ENCODE measurements at places on chromosomes 11 and 22.
A peak's percentile ranks its signal among the peaks of the same experiment; 100 is the strongest.

GRCh38 chr11:18364495-18365073 is 29.8 kb upstream of the LDHA start:
- no peak for DNase-seq

DNA sequence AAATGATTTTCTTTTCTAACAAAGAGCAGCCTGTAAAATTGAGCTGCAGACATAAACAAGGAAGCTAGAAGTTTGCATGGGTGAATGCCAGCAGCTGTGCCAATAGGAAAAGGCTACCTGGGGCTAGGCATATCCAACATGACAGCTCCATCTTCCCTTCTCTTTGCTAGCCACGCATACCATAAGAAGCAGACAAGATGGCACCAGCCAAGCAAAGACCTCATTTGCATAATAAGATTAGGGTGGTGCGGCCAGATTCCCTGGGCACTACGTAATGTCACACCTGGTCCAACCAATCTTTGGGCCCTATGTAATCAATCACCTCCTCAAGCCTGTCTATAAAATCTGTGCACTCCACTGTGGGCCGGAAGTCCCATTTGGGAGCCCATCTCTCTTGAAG is 108.3 kb downstream of the SWAP70 start:
- DNase-seq, result no peak

- DNase-seq, result no peak
Measured at GRCh38 chr11:114168691-114169090, 109.2 kb downstream of the ZBTB16 start.

- no peak for DNase-seq
Measured at GRCh38 chr11:19722702-19723101, 10.1 kb downstream of the NAV2 start.

DNA sequence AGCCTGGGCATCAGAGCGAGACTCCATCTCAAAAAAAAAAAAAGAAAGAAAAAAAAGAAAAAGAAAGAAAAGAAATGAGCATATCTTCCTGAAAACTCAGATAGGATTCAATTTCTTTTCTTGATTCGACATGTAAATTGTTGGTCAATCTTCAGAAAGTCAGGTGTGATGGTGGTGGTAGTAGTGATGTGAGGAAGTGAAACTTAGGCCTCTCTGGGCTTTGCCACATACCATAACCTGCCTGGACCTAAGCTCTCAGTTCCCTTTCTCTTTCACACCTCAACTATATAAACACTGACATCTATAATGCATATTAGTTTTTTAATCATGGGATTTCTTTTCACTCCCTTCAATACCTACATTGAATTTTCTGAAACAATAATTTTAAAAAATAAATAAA is 98.0 kb upstream of the TBCEL start:
- DNase-seq, result no peak

- DNase-seq, result no peak
Measured at GRCh38 chr11:31096191-31096805, 273.2 kb downstream of the DCDC1 start.

GRCh38 chr22:32587449-32587848 is 112.8 kb downstream of the FBXO7 start:
- DNase-seq, result no peak

DNA sequence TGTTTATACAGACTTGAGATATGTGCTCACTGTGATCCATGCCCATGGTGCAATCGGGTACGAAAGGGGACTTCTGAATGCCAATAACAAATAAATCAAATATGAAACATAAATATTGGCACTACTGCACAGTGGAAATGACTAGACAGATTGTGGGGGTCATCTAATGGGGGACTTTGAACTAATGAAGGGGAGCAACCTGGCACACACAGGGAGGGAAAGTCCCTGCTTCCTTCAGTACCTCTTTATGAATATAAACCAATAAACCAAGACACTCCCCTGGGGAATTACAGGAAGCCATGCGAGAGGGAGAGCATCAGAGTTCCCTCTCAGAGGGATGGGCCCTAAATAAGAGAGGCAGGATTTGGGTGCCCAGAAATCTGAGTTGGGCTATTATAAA is 21.1 kb downstream of the MIF start:
- DNase-seq, result no peak

DNA sequence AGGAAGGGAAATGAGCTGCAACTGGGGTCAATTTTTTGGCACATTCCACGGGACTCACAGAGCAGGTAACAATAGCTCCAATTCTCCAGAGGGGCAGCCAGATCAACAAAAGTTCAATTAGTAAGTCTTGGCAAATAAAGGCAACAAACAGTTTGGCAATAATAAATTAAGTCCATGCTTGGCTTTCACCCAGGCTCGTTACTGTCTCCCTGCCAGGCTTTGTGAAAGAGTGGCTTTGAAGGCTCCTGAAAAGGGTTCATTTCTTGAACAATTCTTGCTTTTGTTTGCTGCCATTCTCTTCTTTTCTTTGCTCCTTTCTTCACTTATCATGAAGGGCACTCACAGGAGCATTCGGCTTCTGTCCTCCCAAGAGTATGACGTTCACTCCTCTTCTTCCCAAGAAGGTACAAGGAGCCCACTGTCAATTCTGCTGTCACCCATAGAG is 123.3 kb downstream of the APIP start:
- DNase-seq, result no peak

- DNase-seq, result peak; percentile 89
Measured at GRCh38 chr11:75706260-75706729, 11.3 kb upstream of the MOGAT2 start.
